ENCODE measurements at places on chromosomes 5 and 9. TPM values are rescaled to one million over a fixed set of nuclear protein-coding genes. Genes with fewer than 3 reads are reported as not detected.
A peak's percentile ranks its signal among the peaks of the same experiment; 100 is the strongest.

The ADAMTS19 gene
- total RNA-seq, result 0.95 TPM

The HAVCR1 gene
- not detected for total RNA-seq

- no peak for DNase-seq
Measured at GRCh38 chr9:94630833-94631232, 8.5 kb downstream of the FBP1 start.

DNA sequence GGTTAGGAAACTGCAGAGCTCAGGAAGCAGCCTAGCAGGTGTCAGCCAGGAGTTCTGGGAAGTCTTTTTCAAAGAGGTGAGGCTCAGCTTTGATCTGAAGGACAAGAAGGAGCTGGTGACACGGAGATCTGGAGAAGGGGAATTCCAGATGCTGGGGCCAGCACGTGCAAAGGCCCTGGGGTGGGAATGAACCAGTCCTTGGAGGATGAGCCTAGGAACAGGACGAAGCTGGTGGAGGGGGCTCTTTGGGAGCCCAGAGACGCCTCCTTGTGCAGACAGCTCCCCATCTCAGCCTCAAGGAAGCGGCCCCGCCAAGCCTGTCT, 15.2 kb upstream of the RNU6ATAC start:
- DNase-seq, result no peak

DNA sequence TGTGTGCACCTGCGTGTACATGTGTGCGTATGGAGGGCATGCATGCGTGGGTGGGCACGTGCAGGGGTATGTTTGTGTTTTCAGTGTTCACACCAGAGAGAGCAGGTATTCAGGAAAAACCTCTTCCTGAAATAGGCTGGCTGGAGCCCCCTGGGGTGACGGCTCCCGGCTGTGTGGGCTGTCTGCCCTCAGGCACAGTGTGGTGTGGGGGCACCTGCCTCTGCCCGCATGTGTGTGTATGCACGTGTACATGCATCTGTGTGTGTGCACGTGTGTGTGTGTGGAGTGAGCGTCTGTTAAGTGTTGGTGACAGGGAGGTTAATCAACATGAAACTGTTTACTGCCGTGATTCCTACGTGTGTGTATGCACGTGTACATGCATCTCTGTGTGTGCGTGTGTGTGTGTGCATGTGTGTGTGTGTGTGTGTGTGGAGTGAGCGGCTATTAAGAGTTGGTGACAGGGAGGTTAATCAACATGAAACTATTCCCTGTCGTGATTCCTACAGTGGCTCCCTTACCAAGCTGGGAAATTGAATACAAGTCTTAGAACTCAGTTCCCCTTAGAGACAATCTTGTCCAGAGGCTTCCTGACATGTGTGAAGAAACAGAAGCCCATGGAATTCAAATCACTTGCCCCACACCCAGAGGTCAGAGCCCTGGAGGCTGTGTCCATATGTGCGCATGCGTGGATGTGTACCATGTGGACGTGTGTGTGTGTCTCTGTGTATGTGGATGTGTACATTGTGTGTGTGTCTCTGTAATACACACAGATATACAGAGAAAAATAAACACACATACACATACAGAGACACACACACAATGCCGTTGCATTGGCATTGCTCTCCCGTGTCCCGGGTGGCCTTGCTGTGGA, 372.4 kb upstream of the IRX4 start:
- no peak for DNase-seq

DNA sequence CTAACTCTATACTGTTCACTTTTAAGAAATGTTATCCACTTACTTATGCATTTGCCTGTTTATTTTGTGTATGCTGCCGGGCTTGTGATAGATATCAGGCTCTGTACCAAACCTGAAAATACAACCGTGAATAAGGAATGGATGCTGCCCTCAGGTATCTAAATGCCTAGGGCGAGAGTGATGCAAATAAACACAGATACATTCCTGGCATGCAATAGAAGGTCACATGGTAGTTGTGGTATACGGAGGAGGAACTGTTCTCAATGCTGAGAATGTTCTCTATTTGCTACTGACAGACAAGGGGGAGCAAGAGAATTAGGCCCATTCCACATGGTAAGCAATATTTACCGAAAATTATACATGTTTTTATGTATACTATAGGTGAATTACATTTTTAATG, 227.8 kb downstream of the ICE1 start:
- DNase-seq, result no peak

DNA sequence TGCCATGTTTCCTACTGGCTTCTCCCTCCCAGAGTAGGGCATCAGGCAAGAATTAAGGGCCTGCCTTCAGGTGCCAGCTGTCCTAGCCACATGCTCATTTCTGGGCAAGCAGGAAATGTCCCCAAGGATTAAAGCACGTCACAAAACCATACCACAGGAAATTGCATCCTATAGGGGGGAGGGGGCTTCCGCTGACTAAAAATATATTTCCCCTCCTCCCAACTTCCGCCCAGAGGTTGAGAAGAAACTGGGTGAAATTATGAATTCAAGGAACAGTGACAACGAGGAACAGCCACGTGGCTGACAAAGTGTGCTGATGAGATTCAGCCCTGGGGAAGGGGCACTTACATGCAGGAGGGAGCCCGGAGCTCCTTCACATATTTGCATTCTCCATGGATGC, 4.1 kb downstream of the HBEGF start:
- DNase-seq, result no peak

DNA sequence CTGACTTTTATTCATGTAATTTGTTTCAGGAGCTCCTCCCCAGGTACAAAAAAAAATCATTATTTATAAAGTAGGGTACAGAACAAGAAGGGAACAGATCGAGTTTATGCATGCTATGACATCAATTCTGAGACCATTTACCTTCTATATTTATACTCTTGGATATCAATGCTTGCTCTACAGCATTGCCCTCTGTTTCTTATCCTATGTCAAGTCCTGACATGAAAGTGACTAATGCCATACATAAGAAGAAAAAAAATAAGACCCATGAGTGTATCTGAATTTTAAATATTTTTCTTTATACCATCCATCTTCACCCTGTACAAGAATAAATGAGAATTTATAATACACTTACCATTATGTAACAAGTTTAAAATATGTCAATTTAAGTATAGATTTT, 2016.3 kb upstream of the CDH9 start:
- DNase-seq, result no peak

GRCh38 chr9:99773468-99774138, 48.1 kb upstream of the NR4A3 start:
- no peak for DNase-seq

DNA sequence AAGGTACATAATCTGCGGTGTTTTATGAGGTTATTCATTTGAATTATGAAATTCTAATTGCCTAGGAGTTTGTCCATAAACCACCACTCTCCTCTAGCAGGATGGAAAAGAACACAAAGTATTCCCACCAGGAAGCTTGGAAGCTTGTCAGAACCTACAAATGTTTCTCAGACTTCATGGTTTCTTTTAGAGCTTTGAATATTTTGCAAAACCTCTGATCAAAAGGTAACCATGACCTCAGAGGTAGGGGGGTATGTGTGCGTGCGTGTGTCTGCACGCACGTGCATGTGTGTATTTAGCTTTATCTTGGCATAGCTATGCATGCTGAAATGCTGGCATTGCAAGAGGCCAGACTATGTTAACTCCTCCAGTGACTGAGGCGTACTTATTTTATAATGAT, 847.0 kb downstream of the TLE1 start:
- no peak for DNase-seq

- no peak for DNase-seq
Measured at GRCh38 chr9:21605489-21605931, 123.4 kb upstream of the IFNE start.

GRCh38 chr5:118379470-118379869, 608.9 kb downstream of the DTWD2 start:
- peak; percentile 11 for DNase-seq

All from heart right ventricle (tissue), 16 donors.